GDM1 (cell line): ENCODE measurements at places on chromosomes 5 and 9.
A peak's percentile ranks its signal among the peaks of the same experiment; 100 is the strongest.

- no peak for DNase-seq
These were observed 322.1 kb downstream of the DEPDC1B start for GRCh38 chr5:60377826-60378225.

DNA sequence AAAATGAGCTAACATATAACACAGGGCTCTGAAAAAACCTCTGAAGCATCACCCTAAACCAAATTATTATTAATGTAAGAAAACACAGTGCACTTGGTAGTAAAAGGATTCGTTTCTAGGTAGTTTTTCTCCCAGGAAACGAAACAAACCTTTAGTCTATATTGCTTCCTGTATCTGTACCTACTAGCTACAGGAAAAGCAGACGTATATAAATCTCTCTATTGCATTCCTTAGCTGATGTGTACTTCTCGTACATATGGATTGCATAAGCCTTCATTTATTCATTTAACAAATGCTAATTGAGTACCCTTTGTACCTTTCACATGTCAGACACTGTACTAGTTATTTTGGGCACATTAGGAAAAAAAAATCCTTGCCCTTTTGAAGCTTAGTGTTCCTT lies 85.0 kb upstream of the RASA1 start:
- no peak for DNase-seq

GRCh38 chr9:92668746-92669526 lies 995 bp downstream of the IPPK start:
- no peak for DNase-seq

GRCh38 chr5:134582281-134582680 lies 50.3 kb downstream of the SAR1B start:
- DNase-seq, result no peak

- no peak for DNase-seq
These were observed 1573.4 kb downstream of the EFNA5 start for GRCh38 chr5:106097340-106097739.

- no peak for DNase-seq
These were observed 464.0 kb downstream of the PTPRD start for GRCh38 chr9:10148796-10149195.

DNA sequence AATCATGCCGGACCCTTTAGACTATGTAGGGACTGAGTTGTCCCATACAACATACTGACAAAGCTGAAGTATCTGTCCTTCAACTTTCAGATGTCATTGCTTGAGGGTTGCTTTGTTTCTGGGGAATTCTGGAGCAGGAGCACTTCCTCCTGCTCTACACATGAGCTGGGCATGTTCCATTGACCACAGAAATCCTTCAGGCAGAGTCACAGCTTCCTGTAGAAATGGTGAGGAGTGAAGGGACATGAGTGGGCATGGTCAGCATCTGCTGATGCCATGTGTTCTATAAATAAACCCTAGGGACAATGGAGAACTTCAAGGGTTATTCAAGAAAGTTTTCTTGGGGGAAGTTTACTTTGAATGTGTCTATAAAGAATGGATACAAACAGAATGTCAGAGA lies 296.6 kb upstream of the FBXL7 start:
- no peak for DNase-seq

- DNase-seq, result no peak
These were observed 75.2 kb downstream of the ESM1 start for GRCh38 chr5:54909911-54910870.

- no peak for DNase-seq
These were observed 875 bp downstream of the ACO1 start for GRCh38 chr9:32385152-32385884.

DNA sequence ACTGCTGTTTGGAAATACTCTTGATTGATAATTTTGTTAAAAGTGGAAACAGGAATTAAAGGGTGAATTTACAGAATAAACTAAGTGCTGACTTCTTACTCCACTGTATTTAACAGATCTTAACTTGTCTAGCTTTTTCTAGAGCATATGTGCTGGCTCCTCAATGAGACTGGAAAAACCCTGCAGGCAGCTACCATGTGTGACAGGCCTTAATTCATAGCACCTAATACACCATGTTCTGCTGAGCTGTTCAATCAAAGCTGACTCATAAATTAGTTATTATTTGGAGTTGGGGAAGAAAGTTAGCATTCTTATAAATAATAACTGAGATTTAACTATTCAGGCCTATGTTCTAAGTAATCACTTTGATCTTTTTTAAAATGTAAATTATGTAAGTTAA lies 29.4 kb downstream of the CTNNAL1 start:
- no peak for DNase-seq

DNA sequence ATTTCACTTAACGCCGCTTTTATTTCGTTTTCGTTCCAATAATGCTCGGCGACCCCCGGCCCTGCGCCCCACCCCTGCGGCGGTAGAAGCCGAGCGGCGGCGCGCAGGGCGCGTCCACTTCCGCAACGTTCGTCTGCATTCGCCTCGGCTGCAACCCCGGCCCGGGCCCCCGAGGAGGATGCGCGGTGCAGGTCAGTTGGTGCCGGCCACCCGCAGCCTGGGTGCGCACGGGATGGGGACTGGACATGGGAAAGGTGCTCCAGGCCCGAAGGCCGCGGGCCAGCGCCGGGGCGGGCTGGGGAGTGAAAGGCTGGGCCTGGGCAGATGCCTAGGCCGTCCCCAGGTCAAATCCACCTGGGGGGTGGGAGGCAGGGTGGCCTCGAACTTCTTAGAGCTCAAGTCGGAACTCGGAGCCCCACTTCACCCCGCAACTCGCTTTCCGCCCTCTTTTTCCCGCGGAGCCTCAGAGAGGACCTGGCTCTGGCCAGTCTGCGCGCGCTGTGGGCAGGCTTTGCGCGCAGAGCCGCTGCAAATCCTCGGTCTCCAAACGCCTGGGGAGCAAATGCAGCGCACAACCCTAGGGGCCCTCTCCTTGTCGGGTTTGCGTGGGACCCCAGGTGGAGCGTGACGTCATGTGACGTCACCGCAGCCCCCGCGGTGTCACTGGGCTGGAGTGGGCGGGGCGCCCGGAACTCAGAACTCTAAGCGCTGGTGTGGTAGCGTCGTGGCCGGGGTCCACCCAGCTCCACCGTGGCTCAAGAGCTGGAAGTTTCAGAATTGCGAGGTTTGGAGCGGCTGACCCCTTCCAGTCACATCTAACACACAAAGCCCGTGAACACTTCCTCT lies 3.3 kb downstream of the TLX3 start:
- DNase-seq, result no peak

- DNase-seq, result no peak
These were observed 80.8 kb downstream of the NTNG2 start for GRCh38 chr9:132242621-132243155.

- no peak for DNase-seq
These were observed 697.3 kb downstream of the CETN3 start for GRCh38 chr5:89712134-89712700.

GRCh38 chr9:115032296-115032695 lies 85.7 kb downstream of the TNC start:
- no peak for DNase-seq

- no peak for DNase-seq
These were observed 228.7 kb downstream of the NTRK2 start for GRCh38 chr9:84898188-84898587.

- DNase-seq, result no peak
These were observed 241.6 kb upstream of the RORB start for GRCh38 chr9:74255489-74255984.

DNA sequence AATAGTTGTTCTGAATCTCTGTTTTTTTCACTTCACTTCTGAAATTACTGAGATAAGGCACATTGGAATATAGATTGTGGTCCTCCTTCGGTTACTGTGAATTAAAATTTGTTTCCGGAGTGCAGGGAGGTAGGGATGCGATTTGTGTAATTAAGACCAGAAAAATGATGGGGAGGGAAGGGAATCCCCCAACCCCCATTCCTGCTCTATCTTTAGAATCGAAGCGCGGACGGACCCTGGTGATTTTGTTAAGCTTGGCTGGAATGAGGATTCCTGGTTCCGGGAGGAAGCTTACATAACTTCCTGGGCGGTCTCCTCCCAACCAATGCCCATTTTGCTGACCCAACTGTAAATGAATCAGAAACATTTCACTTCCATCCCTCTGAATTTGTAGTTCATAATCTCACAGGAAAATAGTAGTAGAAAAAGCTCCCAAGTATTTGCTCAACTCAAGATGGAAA lies 220.1 kb upstream of the MSX2 start:
- DNase-seq, result no peak

DNA sequence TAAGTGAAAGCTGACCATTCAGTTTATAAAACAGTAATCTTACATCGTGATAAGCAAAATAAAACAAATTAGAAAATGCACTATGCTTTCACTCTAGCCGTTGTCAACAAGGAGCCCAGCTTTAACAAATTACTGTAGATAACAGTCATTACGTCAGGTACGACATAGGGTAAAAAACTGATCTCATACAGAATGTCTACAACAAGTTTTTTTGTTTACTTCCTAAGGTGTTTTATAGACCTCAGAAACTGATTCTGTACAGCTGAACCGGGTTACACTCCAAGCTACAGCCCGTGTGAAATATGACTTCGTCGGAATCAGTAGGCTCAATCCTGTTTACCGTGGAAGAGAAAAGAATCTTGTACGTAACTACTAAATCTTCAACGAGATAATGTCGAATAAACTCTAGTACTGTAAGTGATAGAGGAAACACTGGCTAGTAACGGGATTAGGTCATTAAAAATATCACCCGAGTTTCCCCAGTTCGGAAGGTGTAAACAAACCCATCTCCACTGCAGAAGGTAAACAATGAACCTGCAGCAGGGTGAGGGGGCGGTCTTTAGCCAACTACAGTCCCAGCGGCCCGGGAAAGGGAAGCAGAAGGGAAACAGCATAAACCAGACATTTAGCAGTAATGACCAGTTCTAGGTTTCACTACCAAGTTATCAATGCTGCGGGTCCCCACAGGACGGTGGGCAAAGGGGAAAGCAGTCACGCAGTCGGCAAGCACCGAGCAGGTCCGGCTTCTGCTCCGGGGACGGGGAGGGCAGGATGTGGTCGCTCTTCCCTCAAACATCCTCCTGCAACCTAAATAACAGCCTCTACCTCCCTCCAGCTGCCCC lies 1.1 kb downstream of the RICTOR start:
- peak; percentile 43 for DNase-seq

GRCh38 chr5:113293068-113293974 lies 141.5 kb downstream of the TSSK1B start:
- no peak for DNase-seq

- no peak for DNase-seq
These were observed 128.4 kb upstream of the IER5L start for GRCh38 chr9:129306318-129306973.

DNA sequence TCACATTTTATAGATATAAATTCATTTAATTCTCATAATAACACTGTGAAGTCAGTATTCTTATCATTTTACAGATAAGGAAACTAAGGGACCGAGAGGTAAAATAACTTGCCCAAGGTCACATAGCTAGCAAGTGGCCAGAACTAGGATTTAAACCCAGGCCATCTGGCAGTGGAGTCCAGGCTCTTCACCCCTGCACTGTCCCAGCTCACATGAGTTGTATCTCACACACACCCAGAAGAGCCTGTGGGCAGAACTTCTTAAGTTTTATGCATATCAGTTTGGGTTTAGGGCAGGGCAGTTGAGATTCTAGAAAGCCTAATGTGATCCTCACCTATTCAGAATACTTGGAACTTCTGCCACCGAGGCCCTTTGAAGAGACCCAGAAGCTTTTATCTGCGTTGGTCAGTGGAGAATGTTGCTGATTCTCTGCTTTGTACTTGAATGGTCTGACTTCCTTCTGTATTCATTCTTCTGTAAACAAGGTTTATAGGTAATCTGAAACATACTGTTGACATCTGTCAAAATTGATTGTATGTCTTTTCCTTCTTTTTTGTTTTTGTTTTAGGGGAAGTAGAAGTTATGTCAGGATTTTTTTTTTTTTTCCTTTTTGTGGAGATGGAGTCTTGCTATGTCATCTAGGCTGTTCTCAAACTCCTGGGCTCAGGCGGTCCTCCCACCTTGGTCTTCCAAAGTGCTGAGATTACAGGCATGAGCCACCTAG lies 75.8 kb downstream of the KIAA1958 start:
- no peak for DNase-seq

- DNase-seq, result no peak
These were observed 116.9 kb downstream of the IRX2 start for GRCh38 chr5:2634399-2635176.

GRCh38 chr5:167900340-167900935 lies 391.0 kb upstream of the WWC1 start:
- no peak for DNase-seq

DNA sequence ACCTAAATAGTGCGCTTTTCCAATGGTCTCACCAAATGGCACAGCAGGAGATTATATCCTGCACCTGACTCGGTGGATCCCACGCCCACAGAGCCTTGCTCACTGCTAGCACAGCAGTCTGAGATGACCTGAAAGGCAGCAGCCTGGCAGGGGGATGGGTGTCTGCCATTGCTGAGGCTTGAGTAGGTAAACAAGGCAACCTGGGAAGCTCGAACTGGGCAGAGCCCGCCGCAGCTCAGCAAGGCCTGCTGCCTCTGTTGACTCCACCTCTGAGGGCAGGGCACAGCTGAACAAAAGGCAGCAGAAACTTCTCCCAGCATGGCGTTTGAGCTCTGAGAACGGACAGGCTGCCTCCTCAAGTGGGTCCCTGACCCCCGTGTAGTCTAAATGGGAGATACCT lies 18.1 kb upstream of the ABLIM3 start:
- DNase-seq, result no peak

DNA sequence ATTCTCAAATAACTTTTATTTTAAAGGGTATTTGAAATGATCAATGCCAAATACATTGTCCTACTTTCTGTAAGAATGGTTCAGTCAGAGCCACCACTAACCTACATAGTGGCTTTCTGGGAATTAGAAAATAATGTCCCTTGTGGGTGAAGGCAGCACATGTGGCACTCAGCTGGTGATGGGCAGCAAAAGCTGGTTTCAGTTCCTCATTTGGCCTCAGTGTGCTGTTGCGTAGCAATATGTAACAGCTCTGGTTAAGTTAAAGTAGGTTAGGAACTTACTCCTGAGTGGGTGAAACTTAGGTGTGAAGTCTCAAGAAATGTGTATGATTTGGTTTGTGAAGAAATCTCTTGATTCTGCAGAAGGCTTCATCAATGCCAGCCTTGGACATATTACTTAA lies 99.6 kb upstream of the SPEF2 start:
- no peak for DNase-seq

DNA sequence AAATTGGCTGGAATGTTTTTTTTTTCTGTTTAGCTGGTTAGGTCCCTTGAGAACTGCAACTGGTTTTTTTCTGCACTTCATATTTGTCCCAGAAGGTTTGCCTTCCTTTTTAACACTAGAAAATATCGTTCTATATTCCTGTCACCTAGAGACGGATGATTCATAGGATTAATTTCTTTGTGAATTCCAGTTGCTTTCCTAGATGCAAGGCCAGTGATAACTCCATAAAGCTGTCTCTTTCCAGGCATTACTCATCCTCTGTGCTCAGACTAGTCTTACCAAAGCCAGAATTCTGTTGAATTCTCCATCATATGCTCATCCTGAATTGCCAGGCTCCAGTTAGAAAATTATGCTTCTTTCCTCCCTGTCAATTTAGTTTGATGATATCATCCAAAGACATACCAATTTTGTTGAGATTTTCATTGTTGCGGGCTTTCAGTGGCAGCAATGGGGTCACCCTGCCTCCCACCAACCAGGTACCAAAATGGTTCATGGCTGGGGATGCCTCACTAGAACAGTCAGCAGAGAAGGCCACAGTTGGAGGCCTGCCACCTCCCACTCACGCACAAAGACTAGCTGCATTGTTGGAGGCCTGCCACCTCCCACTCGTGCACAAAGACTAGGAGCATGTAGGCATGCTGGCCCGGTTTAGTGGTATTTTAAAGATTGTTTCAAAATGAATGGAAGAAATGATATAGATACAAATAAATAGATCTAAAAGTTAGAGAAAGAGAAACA lies 8.5 kb downstream of the BAAT start:
- no peak for DNase-seq
